Sciatic nerve (tissue), 2 donors: ENCODE measurements at places on chromosomes 12 and 14.

GRCh38 chr14:37819155-37820015, 224.0 kb downstream of the TTC6 start:
- no peak for DNase-seq

- no peak for DNase-seq
Measured at GRCh38 chr14:92451245-92451644, 62.3 kb upstream of the RIN3 start.

DNA sequence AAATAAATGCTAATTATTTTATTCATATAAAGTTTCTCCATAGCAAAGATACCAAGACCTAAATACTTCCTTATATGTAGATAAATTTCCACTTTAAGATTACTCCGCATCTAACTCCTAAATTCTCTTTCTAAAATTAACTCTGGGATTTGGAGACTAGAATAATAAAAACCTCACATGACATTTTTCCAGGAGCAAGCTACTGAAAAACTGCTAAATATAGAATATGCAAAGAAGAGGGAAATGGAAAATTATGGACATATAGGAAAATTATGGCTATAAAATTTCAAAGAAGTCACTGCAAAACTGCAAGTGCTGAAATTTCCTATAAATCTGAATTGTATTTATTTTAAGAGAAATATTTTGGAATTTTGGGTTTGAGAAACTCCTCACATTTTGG, 186.2 kb downstream of the DUSP6 start:
- no peak for DNase-seq

DNA sequence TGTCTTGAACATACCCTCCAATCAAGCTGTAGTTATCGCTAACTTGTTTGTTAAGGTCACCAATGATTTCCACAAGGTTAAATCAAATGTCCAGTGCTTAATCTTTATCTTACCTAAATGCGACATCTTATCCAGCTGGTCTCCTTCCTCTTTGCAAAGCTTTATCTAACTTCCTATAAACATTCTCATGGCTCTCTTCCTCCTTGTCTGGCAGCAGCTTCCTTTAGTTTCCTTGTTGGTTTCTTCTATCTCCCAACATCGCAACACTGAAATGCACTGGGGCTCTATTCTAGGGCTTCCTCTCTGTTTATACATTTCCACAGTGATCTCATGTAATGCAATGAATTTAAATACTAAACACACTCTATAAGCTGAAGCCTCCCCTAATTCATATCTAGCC, 28.7 kb downstream of the UBE2N start:
- no peak for DNase-seq

DNA sequence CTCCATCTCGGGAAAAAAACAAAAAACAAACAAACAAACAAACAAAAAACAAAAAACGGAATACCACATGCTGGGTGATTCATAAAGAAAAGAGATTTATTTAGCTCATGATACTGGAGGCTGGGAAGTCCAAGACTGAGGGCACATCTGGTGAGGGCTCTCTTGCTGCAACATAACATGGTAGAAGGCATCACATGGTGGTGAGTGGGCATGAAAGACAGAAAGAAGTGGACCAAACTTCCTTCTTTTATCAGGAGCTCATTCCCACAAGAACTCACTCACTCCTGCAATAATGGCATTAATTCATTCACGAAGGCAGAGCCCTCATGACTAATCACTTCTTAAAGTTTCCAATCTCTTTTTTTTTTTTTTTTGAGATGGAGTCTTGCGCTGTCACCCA, 8.0 kb upstream of the LGMN start:
- DNase-seq, result no peak

- DNase-seq, result no peak
Measured at GRCh38 chr12:9103050-9103849, 12.5 kb downstream of the A2M start.

- DNase-seq, result no peak
Measured at GRCh38 chr12:132689227-132689626, 1.8 kb downstream of the PXMP2 start.

- no peak for DNase-seq
Measured at GRCh38 chr14:63009495-63009894, 35.8 kb downstream of the KCNH5 start.

DNA sequence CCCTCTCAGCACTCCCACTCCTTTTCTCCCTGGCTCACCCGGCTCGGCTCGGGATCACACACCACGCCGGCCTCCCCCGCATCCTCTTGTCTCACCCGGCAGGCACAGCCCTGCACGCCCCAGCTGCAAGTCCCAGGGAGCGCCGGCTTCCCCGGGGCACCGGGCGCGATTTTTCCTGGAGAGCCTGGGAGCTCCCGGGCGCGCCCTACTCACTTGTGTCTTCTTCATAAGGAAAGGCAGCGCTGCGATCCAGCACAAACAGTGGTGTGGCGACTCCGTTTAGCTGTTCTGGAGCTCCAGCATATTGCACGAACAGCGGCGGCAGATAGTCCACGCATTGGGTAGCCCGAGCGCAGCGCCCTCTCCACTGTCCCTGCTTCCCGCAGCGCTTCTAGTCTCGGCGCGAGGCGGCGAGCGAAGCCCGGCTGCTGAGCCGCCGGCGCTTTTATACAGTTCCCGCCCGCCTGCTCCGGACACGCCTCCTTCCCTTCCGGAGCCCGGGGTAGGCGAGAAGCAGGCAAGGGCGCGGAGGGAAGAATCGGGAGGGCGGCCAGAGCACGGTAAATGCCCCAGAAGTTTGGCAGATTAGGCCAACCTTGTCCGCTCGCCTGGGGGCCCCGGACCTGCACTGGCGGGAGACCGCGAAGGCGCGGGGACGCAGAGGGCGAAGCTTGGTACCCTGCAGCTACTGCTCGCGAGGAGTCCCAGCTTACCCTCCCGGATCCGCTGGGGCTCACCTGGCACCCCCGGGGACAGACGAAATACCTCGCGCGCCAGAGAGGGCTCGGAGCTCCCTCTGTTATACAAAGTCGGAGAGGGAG, at the start of gene KITLG:
Gene KITLG (minus strand): TSS at position 421 of the 821 bp plus-strand sequence. CDS start 193 bp downstream, at position 228.
- DNase-seq, result peak; percentile 92

GRCh38 chr12:89769483-89769818, 60.8 kb upstream of the ATP2B1 start:
- DNase-seq, result no peak

DNA sequence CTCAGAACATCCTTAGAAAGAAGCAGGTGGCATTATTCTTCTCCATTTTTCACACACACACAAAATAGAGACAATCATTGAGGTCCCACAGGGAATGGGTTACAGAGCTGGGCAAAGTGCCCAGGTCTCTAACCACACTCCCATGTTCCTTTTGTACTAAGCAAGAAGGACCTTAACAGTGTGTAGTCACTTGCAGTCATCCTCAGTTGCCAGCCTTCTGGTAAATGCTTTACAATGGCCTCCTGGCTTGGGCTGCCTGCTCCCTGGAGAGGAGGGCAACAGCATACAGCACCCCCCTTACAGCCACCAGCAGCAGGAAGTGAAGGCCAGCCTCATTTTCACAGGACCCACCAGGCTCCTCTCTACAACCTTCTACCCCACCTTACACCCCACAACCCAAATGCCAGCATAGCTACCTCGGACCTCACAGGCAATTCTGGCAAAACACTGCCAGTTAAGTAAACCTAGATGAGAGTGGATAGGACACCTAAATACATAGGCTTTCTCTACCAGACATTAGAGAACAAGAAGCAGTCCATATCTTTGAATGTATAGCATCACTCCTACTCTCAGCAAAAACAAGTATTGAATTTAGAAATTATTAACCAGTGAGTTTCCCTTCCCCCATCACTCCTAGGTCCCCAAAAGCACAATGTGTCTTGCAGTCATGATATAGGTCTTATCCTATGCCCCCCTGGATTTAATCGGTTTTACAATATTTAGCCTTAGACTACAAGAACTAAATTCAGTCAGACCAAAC, 88.1 kb downstream of the PPP2R5E start:
- DNase-seq, result no peak

DNA sequence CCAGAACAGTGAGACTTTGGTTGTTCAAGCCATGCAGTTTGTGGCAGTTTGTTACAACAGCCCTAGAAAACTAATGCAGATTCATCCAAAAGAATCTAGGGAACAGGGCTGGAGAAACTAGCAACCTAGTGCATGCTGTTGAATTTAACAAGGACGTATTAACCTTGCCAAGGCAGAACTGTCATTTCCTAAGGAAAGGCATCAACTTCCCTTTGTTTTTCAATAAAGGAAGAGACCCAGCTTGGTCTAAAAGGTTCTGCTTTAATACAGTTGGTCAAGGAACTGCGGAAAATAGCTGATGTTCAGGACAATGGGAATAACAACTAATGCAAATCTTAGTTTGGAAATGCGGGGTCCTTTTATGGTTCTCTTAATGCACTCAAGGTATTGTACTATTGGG, 11.5 kb downstream of the AK7 start:
- DNase-seq, result no peak

- no peak for DNase-seq
Measured at GRCh38 chr12:54719691-54720090, 71.5 kb upstream of the DCD start.

DNA sequence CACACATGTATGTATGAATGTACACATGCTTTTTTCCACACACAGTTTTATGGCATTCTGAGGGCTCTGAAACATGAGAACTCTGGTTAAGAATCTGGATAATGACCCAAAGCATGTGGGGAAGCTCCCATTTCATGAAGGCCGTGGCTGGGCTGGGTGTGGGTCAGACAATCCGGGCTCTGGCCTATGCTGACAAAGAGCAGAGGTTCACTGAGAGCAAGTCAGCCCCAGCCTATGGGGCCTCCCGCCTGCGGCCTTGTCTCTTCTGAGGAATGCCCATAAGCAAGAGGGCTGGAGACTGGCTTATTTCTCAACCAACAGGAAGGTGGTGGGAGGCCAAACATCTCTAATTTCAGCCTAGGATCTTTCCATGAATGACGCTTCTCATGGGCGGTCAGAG, 8.5 kb downstream of the MYH6 start:
- no peak for DNase-seq

DNA sequence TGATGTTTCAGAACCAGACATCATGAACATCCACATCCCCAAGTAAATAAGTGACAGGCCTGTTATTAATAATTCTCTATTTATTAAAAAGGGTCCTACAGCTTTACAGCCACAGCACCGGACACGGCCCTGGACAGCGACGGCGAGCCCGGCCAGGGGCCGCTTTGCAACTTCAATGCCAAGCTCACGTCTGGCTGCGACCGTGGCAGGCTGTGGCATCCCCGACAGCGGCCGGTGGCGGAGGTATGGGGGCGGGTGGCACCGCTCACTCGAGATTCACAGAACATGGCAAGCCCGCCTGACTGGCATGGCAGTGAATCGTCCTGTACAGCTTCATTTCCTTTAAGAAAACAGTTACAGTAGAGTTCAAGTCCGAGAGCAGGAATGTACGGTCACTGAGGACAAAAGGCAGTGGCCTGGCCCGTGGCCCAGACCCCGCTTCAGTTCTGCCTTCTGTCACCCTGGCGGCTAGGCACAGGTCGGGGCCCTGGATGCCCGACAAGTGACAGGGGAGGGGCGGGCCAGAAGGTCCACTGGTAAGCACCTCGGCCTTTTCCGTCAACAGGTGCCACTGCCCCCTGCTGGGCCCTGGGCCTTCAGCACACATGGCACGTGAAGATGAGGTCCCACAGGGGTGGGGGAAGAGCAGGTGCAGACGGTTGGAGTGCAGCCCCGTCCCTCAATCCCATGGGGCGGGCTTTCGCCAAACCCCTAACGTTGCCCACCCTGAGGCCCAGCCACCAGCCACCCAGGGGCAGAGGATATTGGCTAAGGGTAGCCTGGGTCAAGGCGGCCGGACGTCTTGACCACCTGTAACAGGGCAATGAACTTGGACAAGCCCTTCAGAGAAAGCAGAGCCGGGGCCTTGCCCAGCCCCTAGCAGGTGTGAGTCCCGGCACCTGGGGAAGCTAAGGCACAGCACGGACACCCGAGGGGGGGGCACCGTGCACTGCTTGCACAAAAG, 30.3 kb downstream of the HIP1R start:
- DNase-seq, result peak; percentile 60

GRCh38 chr12:33560653-33561208, 121.1 kb upstream of the SYT10 start:
- no peak for DNase-seq

GRCh38 chr12:58148405-58148804, 207.0 kb downstream of the ATP23 start:
- DNase-seq, result no peak

DNA sequence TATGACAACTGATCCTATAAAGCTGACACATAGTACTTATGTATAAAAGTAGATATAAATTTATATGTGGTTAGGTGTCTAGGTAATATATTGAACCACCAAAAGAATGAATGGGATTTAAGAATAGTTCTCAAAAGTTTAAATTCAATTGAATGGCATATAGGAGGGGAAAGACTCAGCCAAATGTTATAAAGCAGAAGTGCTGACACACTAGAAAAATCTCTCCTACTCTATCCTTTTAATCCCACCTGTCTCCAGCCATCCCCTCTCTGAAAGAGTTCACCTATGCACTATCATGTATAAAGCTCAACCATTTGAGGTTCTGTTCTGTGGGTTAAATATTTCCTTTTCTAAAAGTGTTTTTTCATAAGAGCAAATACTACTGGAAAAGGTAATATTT, 400.7 kb downstream of the SOX5 start:
- no peak for DNase-seq

DNA sequence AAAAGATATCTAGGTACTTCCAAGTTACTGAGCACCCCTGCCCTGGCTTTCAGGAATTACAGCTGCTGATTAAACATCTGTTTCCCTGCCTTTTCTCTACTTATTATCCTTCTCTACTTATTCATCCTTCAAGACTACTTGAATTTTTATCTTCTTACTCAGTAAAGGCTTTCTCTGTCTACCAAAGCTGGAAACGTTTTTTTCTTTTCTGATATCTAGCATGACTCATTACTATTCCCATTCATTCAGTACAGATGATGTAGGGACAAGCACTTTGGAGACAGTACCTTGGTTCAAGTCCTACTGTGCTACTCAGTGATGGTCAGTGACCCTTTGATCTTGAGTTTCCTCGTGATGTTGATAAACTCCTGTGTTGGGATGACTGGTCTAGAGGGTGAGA, 848.7 kb downstream of the NRXN3 start:
- DNase-seq, result no peak

DNA sequence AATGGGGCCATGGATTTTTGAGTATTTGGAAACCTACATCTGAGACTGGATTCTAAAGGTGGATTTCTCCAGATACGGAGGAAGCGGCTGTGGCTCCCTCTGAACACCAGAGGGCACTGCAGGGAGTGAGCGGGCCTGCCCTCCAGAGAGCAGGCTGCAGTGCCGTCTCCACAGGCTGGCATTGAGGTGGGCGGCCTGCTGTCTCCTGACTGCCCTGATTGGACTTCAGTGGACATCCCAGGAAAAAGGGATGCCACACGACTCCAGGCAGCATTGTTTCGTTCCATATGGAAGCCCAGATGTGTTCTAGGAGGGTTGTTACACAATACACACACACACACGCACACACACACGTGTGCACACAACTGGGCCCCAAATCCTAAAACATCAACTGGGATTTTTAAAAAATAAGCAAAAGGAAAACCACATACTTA, 20.9 kb upstream of the ANO2 start:
- DNase-seq, result peak; percentile 72

DNA sequence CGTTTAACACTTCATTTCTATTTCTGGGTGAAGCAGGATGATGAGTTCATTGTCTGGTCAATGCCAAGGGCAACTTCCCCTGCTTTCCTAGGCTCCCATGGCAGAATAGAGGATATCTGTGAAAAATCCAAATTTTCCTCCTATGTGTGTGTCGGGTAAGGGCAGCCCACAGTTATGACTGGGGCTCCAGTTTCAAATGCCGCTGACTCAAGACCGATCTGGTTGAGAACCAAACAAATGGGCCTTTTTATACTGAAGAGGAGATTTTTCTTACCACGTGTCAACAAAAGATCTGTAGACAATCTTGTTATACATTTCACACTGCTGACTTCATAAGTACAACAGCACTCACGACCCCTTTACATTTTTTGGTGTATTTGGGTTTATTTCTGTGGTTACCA, 120.8 kb downstream of the CHST11 start:
- DNase-seq, result no peak

- DNase-seq, result no peak
Measured at GRCh38 chr14:82420871-82421270, 887.2 kb upstream of the SEL1L start.
